LNCaP clone FGC (cell line): ENCODE measurements at places on chromosomes 3 and 15.

DNA sequence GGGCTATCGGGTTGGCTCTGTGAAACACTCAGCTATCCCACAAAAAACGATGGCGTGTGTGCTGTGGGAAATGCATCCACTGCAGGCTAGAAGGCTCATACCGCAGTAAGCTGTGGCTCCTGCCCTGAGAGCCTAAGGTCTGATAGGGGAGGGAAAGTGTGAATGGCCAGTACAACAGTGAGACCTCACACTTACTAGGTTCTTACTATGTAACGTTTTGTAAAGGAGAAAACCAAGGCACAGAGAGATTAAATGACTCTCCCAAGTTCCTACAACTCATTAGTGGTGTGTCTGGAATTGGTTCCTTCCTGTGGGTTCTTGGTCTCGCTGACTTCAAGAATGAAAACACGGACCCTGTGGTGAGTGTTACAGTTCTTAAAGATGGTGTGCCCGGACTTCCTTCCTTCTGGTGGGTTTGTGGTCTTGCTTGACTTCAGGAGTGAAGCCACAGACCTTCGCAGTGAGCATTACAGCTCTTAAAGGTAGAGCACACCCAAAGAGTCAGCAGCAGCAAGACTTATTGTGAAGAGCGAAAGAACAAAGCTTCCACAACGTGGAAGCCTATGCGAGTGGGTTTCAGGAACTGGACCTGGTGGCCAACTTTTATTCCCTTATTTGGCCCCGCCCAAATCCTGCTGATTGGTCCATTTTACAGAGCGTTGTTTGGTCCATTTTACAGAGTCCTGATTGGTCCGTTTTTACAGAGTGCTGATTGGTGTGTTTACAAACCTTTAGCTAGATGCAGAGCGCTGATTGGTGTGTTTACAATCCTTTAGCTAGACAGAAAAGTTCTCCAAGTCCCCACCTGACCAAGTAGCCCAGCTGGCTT is 161.7 kb downstream of the POLR2M start:
- DNase-seq, result no peak

GRCh38 chr3:99199021-99199420 is 297.5 kb upstream of the DCBLD2 start:
- no peak for DNase-seq

- peak; percentile 63 for DNase-seq
Observed at GRCh38 chr3:109070211-109070610, 47.7 kb downstream of the MORC1 start.

DNA sequence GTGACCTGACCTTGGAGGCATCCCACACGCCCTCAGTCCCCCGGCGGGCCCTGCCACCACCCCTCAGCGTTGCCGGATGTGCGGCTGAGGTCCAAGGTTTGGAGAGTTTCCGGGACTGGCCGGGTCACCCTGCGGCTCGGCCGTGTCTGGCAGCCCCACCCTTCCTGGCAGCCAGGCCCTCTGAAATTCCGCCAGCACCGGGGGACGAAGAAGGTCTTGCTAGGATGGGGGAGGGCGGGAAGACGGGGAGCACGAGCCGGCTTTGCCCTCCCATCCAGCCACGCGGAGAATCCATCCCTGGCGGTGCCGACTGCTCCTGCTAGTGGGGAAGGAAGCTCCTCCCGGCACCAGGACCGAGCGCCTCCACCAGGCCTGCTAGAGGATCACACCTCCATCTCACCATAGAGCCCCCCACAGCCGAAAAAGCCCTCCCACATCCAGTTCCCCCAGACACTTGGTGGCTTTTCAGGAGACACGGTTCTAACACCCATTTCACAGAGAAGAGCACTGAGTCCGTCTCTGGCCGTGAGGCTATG is 81.5 kb downstream of the CPN2 start:
- DNase-seq, result no peak

DNA sequence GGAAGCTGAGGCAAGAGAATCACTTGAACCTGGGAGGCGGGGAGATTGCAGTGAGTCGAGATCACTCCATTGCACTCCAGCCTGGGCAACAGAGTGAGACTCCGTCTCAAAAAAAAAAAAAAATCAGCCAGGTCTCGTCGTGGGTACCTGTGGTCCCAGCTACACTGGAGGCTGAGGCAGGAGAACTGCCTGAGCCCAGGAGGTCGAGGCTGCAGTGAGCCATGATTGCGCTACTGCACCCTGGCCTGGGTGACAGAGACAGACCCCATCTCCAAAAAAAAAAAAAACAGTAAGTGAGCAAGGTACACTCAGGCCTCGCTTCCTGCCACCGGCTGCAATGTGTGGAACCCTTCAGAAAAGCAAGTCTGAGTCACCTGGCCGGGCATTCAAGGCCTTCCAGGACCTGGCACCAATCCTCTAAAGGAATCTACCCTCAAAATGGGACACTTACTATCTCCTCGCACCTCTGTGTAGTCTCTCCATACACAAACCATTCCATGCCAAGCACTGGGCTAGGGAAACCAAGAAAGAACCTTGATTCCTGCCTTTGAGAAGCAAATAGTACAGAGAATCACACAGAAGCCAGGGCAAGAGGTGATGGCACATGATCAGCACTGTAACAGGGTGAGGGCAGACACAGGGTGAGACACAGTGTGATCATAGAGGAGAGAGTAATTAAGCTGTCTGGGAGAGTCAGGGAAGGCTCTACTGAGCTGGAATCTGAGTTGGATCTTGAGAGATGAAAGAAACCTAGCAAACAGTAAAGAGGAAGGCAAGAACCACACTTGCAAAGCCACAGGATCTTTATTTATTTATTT is 9.7 kb downstream of the SCAMP2 start:
- no peak for DNase-seq

- DNase-seq, result no peak
Observed at GRCh38 chr3:114669614-114670013, 375.8 kb downstream of the TIGIT start.

DNA sequence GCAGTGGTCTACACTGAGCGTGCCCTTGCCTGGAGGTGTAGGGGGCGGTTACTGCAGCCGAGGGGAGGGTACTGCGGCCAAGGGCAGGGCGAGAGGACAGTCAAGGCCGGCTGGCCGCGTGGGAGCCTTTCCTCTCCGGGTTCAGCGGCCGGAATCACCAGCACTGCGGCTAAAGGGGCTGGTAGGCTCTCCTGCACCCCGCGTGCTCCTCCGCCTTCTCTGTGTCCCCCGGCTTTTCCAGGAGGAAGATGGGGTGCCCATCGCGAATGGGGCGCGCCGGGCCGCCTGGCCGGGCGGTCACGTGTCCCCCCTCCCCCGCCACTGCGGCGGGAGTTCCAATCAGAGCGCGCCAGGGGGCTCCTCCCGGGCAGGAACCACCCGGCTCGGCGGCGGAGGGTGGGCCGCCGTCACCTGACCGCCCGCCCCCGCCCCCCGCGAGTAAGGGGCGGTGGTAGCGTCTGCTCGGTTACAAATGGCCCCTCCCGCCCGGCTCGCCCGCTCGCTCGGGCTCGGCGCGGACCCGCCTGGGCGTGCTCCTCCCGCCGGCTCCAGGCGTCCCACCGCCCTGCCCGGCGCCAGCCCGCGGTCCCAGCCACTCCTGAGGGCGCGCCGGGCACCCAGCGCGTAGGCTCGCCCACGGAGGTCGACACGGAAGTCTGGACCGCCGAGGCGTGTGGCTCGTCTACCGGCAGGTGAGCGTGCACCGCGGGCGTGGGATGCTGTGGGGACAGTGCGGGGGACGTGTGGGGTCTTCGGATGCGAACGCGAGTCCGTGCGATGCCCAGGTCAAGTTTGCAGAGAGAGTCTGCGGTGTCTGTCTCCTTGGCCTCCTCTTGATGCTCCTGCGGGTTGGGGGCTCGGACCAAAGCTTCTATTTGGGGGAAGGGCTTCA is 242.6 kb upstream of the TOPAZ1 start:
- DNase-seq, result no peak
